ENCODE measurements at places on chromosomes 5 and 9.

- no peak for DNase-seq
Measured at GRCh38 chr5:168975331-168975730, 325.6 kb downstream of the SLIT3 start.

- DNase-seq, result no peak
Measured at GRCh38 chr5:115450741-115451140, 93.8 kb downstream of the FEM1C start.

- peak; percentile 5 for DNase-seq
Measured at GRCh38 chr5:53917095-53917494, 356.7 kb downstream of the NDUFS4 start.

GRCh38 chr9:114612272-114612923 is 1.3 kb downstream of the TMEM268 start:
- no peak for DNase-seq

- DNase-seq, result no peak
Measured at GRCh38 chr5:61802456-61802855, 470.4 kb downstream of the ZSWIM6 start.

All from H54 (cell line).